ENCODE measurements at places on chromosomes 13 and 19.

- no peak for DNase-seq
Measured at GRCh38 chr19:45646345-45646698, 7.1 kb upstream of the EML2 start.

DNA sequence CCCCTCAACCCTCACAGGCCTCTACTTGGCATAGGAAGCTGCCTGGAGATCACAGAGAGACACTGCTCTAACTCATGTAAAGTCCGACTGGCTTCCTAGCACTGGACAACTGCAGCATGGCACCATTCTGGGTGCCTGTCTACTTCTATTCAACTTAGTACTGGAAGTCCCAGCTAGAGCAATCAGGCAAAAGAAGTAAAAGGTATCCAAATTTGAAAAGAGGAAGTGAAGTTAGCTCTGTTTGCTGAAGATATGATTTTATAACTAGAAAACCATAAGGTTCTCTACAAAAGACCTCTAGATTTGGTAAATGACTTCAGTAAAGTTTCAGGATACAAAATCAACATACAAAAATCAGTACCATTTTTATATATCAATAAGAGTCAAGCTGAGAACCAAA is 1017.6 kb downstream of the PCDH9 start:
- no peak for DNase-seq

- no peak for DNase-seq
Measured at GRCh38 chr13:44703371-44703770, 127.2 kb upstream of the TSC22D1 start.

DNA sequence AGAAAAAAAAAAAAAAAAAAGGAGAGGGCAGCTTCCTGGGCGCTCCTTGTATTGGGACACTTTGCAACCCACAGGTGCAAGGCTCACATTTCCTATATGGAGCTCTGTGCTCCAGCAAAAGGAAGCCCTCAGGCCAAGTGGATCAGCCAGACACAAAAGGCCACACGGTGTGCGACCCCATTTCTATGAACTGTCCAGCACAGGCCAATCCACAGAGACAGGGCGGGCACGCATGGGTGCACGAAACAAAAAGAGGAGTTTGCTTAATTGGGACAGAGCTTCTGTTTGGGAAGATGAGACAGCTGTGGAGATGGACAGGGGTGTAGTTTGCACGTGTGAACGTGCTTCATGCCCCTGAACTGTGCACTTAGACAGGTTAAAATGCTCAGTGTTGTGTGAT is 31.6 kb upstream of the MATK start:
- DNase-seq, result no peak

DNA sequence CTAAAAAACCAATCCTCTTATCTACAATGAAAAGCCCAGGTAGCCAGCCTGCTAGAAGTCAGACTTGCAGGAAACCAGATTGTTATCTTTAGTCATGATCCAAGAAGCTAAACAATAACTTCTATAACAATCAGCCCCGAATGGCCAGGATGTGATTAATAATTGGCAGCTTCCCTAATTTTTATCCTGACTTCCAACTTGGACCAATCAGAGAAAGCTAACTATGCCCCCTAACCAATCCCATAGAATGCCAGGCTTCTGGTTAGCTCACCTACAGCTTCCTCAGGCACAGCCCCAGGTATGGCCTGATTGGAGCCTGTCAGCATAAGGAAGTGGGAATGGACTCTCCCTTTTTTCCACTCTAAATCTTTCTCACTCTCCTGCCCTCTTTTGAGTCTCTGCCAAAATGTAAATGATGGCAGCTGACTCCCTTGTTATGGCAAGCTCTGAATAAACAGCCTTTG is 394.9 kb downstream of the DLEU7 start:
- DNase-seq, result no peak

DNA sequence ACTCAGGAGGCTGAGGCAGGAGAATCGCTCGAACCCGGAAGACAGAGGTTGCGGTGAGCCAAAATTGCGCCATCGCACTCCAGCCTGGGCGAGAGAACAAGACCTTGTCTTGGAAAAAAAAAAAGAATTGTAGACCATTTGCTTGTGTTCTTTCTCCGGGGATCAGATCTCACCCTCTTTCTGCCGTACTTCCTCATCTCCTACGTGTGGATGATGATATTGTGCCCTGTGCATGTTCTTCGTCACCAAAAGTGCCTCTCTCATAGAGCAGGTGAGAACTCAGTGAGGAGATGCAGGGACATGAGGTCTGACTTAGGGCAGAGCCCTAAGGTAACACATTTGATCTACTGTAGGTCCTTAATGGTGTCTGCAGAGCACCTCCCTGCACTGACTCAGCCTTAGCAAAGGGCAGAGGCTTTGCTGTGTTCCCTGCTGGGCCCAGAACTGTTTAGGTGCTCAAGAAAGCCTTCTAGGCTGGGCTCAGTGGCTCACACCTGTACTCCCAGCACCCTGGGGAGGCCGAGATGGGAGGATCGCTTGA is 1.3 kb downstream of the APOC2 start:
- no peak for DNase-seq

GRCh38 chr19:3606174-3606689 is 443 bp downstream of the TBXA2R start:
- DNase-seq, result peak; percentile 18

DNA sequence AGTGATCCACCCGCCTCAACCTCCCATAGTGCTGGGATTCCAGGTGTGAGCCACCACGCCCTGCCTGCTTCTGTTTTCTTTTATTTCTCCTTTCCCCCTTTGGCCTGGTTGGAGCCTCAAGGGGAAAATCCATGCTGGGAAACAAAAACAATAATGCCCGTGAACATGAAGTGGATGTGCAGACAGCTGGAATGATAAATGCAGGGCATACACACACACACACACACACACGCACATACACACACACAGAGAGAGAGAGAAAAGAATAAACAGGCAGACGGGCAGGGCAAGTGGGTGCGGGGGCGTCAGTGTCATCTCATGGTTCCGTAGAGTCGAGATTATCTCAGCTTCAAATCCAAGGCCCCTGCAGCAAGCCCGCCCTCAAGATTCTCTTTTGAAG is 4.4 kb upstream of the PLEKHF1 start:
- no peak for DNase-seq

- no peak for DNase-seq
Measured at GRCh38 chr19:6570764-6571163, 20.2 kb downstream of the CD70 start.

- DNase-seq, result no peak
Measured at GRCh38 chr19:1298235-1298634, 12.6 kb downstream of the EFNA2 start.

GRCh38 chr13:53135301-53135700 is 106.7 kb downstream of the OLFM4 start:
- DNase-seq, result no peak

GRCh38 chr19:3801412-3802096 is 15.4 kb upstream of the MATK start:
- DNase-seq, result peak; percentile 69

DNA sequence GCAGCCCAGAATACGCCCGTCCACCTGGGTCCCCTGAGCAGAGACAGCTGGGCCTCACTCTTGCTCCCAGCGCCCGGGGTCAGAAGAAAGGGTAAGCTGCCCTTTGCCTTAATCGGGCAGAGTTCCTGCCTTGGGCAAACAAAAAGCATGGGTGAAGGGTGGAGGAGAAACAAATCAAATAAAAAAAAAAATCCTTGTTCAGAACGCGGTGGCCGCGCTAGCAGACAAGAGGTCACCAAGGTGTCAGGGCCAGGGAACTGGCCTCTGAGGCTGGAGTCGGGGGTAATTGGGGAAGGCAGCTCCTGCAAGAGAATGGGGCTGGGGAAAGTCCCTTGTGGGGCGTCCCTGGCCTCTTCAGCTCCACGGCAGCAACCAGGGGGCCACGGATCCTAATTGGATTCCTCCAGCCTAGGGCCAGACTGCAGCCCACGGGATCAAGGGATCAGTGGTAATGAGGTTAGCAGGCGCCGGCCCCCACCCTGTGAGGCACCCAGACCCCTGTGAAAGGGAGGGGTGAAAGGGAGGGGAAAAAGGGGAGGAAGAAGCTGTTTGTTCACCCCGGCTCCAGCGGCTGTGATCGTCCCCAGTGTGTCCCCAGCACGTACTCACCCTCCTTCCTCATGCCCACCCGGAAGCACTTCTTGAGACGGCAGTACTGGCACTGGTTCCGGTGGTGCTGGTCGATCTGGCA is 5.5 kb downstream of the NR2F6 start:
- DNase-seq, result no peak

- DNase-seq, result no peak
Measured at GRCh38 chr19:3575260-3575741, 2.6 kb downstream of the HMG20B start.

GRCh38 chr19:18204394-18205199 is 755 bp upstream of the RAB3A start:
- DNase-seq, result no peak

- no peak for DNase-seq
Measured at GRCh38 chr13:40120288-40120687, 464.8 kb downstream of the COG6 start.

DNA sequence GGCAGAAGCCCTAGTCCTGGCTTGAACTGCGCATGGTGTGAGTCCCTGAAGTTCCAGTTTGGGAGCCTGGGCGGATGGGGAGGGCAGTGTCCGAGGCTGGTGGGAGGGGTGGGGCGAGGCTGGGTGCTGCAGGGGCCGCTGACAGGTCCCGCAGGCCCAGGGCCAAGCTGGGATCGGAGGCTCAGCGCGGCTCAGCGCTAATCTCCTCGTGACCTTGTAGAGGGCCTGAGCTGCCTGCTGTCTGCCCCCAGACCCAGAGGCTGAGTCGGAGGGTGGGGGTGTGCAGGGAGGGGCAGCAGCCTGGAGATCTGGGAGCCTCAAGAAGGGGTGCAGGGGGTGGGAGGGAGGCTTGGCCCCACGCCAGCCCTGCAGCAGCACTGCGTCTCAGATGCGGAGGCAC is 3.0 kb downstream of the ATP1A3 start:
- DNase-seq, result no peak

GRCh38 chr13:79770056-79770455 is 289.1 kb downstream of the NDFIP2 start:
- no peak for DNase-seq

- DNase-seq, result no peak
Measured at GRCh38 chr13:53382008-53382407, 353.4 kb downstream of the OLFM4 start.

GRCh38 chr19:1082165-1082927 is 12.8 kb downstream of the POLR2E start:
- peak; percentile 91 for DNase-seq

All from CD8-positive, alpha-beta memory T cell (primary cell).